Natural killer cell (primary cell): ENCODE measurements at places on chromosomes 3 and 15.

- DNase-seq = no peak
These were observed 217.4 kb upstream of the CD96 start for GRCh38 chr3:111324645-111325044.

- no peak for DNase-seq
These were observed 96.9 kb upstream of the UBP1 start for GRCh38 chr3:33537133-33537532.

DNA sequence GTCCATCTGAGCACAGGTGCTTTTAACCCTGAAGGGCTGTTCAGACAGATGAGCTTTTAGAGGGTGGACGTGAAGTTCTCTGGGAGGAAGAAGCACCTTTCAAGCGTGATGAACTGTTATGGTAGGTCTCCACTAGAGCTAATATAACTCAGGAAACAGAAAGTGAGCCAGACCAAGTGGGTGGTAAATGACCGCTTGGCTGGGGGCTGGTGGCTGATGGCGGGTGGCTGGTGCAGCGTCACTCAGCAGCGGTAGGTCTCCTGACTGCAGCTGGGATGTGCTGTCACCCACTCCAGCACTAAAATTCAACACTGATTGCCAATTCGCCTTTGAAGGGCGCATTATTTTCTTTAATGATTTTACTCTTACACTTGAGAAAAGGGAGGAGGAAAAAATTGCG, 31.2 kb upstream of the LACTB start:
- DNase-seq = no peak

DNA sequence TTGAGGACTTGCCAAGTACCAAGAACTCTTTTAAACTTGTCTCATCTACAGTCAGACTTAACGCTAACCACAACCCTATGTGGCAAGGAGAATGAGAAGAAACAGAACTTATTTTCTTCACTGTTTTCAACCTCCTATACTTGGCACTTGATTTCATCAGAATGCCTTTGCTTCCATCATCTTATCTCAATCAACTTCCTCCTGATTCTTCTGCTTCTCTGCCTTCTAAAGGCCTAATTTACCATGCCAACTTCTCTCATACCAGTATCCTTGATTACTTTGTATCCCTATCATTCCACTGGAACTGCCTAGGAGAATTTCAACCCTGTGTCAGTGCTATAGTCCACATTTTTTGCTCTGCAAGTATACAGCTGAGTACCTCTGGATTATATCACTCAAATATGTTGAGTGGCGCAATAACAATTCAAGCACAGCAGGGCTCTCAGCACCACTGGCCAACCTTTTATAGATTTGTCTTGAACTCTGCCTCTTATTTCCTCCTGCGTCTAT, 413.6 kb downstream of the ROBO1 start:
- no peak for DNase-seq

GRCh38 chr15:56351353-56351752, 13.9 kb upstream of the TEX9 start:
- no peak for DNase-seq

GRCh38 chr3:17194116-17194515, 309.4 kb downstream of the PLCL2 start:
- DNase-seq = no peak
